ENCODE measurements at places on chromosomes 1 and 21.

GRCh38 chr1:48109390-48110013 is 112.3 kb upstream of the TRABD2B start:
- DNase-seq: peak; percentile 40

DNA sequence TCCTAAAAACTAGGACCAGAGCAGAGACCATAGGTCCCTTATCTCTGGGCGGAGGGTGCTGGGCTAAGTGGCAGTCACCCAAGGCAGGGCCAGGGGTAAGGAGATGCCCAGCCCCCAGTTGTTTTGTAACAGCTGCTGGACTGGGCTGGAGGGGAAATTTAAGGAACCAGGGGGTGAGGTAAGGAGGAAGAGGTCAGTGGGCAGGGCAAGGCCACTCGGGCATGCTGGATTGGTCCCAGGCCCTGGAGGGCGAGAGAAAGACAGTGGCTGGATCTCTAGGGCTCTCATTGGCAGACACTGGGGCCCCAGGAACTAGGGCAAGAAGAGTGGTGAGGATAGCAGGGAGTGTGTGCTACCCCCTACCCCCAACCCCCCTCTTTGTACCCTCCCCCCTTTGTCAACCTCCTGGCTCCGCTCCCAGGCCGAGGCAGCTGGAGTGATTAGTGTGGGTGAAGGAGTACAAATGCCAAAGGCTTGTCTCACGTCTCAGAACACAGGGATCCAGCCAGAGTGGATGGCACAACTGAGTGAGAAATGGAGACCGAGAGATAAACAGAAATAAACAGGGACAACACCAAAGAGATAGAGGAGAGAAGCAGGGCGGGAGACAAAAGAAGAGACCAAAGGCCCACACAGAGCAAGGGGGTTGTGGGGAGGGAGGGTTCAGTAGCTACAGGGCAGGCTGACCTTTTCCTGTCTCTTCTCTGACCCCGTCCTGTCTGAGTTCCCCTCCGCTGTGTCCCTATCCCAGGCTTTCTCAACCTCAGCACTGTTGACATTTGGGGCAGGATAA is 20.5 kb upstream of the THRAP3 start:
- peak; percentile 12 for DNase-seq

GRCh38 chr1:43704838-43705237 is 2.5 kb upstream of the ST3GAL3 start:
- no peak for DNase-seq

GRCh38 chr1:40353082-40353481 is 20.4 kb upstream of the SMAP2 start:
- DNase-seq: no peak

DNA sequence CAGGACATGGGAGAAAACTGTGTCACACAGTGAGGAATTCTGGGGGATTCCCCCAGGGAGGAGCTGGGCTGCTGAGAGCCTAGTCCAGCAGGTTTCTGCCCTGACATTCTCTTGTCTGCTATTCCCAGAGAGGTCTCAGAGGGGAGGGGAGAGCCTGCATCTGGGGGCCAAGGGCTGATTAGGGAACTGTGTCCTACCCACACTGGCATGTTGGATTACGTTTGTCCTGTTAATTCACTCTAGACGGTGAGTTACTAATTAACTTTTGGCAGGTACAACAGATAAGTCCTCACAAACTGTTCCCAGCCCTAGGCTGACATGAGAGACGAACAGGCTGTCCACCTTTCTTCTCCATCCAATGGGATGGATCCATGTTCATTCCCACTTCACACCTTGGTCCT is 2.6 kb upstream of the SH3BGRL3 start:
- DNase-seq: no peak

- no peak for DNase-seq
These were observed 26.1 kb upstream of the SDC3 start for GRCh38 chr1:30934613-30935012.

DNA sequence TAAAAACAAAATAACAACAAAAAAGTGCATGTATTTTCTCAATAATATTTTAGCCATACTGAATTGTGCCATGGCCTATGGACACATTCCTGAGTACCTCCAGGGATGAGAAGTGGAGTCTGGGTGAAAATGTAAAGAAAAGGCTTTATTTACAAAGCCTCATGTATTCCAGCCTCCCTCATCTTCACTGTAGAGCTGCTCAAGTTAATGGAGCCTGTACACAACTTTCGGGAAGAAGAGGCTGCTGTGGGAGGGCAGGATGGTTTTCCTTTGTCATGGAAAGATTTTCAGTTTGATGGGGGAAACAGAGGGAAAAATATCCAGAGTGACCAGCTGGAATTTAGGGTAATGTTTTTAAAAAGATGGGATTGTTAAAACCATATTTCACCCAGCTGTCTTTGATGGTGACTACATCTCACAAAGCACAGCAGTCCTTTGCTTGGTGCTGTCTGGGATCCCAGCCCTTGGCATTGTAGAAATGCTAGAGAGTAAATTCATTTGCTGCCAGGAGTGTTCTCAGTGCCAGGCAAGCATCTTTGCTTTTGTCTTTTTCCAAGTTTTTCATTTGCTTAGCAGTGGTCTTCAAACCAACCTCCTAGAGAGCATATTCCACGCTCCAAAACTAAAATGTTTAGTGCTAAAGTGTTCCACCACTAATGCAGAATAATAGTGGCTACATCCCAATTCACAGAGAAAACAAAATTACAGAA is 54.9 kb downstream of the DPT start:
- no peak for DNase-seq

GRCh38 chr1:39933956-39934941 is 20.7 kb upstream of the MFSD2A start:
- no peak for DNase-seq

DNA sequence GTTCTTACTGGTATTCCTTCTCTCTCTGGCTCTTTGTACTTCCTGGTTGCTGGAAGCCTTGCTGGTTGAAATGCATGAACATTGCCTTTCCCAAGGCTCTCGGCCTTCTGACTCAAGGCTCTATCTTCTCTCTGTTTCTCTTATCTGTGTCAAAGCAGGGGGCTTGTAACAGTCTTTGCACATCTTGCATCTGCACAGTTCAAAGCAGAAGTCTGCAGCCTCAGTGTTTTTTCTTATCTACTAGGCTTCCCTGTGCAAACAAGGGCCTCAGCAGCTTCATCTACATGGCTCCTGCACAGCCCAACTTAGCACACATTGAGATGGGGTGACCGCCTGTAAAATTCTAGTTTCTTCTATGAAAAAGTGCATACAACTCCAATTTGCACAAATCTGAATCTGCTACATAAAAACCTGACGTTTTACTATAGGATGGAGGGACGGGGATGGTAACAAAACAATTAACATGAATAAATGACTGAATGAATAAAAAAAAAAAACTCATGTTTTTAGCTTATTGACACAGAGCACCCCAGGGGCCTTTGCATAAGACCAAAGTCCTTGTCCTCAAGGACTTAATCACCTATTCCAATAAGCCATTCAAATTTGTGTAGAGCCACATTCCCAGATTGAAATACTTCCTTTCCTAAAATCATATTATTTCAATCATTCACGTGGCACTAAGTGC is 458.3 kb downstream of the LMO4 start:
- DNase-seq: no peak

GRCh38 chr1:153099461-153100045 is 5.2 kb upstream of the SPRR2E start:
- DNase-seq: no peak

DNA sequence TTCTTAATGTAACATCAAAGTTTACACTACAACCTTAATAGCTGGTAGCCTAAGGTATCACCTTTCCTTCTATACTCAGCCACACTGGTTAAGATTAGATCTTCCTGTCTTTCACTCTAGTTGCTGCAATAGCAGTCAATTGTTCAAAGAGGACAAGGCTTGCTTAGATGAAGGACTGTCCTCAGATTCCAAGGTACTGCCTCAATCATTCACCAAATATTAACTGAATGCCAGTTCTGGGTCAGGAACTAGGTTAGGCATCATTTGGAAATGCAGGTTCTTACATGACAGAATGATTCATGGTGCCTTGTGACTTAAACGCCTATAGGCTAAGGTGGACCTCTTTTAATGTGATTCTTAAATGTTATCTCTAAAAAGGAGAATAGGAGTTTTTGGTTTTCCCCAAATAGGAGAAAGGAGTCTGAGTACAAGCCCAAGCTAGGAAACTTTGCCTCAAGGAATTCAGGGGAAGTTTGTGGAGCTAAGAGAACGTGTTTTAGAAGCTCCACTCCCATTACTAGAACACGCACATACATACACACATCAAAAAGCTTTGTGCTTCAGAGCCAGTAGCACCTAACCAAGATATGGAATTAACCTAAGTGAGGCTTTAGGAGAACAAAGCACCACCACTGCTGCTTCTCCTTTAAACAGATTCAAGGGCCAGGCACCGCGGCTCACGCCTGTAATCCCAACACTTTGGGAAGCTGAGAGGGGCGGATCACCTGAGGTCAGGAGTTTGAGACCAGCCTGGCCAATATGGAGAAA is 8.5 kb upstream of the WDR47 start:
- DNase-seq: no peak

- DNase-seq: no peak
These were observed 14.0 kb upstream of the LORICRIN start for GRCh38 chr1:153245466-153245865.

DNA sequence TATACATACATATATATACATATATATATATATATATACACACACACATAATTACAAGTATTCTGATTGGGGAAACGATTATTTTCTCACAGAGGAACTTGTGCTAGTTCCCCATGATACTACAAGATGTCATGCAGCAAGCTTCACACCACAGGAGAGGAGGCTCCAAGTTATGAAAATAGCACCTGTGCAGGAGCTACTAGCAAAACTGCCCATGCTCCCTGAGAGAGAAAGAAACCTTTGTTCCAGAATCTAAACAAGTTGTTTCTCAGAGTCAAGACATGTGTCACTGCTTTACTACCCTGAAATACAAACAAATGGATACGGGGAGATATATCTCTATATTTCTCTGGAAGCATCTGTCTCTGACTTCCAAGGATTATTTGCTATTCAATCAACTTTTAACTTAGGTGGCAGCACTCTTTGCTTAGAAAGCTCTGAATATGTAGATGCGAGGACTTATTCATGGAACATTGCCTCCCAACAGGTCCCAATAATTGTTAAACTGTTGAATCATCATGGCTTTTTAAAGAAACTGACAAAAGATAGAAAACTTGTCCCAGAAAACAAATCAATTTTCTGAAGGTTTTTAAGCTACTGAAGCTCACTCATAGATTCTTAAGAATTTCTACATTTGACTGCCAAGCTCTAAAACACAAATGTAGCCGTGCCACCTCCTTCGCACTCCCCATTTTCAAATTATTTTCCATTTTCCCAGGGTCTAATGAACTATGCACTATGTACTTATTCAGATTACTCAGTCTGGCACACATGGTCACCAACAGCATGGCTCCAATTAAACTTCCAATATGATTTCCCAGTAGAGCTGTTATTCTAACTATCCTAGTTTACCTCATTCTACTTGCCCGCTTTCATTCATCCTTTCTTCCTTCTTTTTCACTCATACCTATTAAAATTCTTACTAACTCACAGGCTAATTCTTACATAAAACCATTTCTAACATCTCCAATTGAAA is 929.1 kb downstream of the LTN1 start:
- no peak for DNase-seq

DNA sequence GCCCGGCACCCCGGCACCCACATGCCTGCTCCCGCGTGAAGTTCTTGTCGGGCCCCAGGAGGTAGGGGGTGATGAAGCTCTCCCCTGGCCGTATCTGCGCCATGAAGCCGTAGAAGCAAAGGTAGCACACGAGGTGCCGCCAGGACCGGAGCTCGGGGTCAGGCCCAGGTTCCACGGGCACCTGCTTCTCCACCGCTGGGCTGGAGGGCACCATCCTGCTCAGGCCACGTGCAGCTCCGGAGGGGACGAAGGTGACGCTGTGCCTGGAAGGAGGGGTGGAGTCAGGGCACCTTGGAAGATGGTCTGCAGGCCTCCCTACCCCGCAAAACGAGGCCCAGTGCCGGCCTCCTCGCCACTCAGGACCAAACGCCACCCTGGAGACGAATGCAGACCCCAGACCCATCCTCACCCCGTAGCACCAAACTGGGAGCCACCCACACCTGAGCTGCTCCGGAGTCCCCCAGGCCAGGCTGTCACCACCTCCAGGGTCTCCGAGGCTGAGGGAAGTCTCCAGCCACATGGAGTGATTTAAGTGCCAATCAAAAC is 4.4 kb downstream of the SLC19A1 start:
- no peak for DNase-seq

GRCh38 chr21:17834639-17835354 is 15.6 kb upstream of the C21orf91 start:
- no peak for DNase-seq

DNA sequence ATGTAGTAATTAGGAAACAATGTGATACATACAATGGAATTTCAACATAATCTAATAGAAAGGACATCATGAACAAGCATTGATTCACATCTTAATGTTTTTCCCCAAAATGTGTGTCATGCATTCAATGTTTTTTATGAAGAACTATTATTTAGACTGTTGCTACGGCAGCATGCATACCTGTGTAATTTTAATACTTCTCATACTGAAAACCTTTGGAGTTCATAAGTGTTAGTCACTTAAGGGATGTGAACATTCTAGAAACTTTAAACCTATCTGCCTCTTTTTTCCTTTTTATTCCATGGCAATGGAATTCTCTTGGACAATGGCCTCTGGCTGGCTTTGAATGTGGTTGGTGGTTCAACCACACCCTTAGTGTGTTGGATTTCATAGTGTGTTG is 48.6 kb downstream of the TMPRSS15 start:
- DNase-seq: no peak

DNA sequence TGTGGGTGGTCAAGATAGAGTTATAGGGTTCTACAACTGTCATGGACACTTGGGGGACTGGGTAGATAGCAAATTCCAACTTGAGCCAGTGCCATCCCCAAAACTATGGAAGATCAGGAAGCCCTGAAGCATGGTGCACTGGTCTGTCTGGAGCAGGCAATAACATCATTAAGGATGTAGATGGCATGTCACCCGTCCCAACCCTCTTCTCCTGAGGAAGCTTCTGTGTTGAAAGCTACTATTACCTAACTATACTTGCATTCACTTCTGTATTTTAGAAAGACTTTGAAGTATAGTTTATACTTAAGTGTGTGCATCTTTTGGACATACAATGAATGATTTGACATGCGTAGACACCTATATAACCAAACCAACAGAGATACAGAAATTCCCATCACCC is 32.9 kb downstream of the RABIF start:
- no peak for DNase-seq

GRCh38 chr21:37762606-37763005 is 153.7 kb downstream of the KCNJ6 start:
- DNase-seq: no peak

DNA sequence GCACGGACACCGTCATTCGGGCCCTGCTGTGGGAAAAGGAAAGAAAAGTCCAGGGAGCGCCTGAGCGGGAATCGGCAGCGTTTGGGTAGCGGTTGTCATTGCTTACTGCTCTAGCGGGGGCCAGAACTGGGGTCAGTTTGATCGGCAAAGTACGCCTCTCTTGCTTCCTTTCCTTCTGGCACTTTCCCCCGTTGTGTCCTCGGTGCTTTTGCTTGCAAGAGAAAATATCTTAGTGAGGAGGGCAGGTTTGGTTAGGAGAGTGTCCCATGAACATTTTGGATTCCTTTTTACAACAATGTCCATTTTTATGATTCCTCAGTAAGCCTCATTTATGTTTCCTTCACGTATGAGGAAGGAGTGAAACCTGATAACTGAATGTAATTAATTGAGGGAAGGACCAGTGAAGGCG is 670 bp downstream of the ST3GAL3 start:
- no peak for DNase-seq

GRCh38 chr1:14778898-14779865 is 180.7 kb downstream of the KAZN start:
- no peak for DNase-seq

GRCh38 chr1:14570514-14570913 is 28.0 kb upstream of the KAZN start:
- DNase-seq: no peak

Measured in SHP77 (cell line).